ENCODE measurements at places on chromosomes 7 and 10.

DNA sequence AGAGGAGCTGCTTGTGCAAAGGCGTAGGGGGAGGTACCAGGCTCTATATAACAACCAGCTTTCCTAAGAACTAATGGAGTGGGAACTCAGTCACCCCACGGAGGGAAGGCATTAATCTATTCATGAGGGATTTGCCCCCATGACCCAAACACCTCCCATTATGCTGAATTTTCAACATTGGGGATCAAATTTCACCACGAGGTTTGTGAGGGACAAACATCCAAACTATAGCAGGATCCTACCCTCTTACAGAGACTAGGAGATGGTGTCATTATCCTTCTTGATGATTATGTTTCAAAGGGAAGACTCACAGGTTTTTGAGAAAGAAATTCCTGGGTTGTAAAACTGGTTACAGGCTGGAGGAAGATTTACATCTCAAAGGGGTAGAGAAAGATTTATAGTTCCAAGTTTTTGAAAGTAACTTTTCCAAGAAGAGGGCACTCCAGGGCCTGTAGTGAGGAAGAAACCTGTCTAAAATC lies 295.0 kb upstream of the DKK1 start:
- DNase-seq = no peak

DNA sequence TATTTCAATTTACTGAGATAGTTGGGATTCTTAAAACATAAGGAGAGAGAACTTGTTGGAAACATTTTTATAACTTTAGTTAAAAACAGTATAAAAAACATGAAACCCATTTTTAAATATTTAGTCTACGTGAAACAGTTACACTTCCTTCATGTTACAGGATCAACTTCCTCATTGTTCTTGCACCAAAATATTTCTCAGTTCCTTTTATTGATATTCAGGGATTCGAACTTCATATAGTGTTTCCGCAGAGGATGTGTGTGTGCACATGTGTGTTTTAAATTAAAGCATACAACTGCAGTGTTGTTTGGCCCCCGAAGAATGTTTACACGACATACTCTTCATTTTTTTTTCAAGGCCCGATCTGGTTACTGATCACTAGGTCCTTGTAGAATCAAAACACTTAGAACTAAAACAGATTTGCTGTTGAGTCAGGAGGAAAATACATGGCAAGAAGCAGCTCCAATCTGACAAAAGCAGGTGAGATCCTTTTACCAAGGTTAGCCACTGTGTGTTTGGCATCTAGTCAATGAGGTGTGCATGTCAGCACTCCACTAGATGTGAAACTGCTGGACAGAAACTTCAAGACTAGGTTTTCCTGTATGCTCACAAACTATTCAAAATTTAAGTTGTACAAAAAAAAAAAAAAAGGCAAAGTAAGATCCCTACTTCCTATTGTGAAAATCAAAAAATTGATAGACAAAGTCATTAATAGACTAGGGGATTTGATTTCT lies 60.4 kb downstream of the INSYN2A start:
- DNase-seq = no peak

GRCh38 chr7:95904099-95904498 lies 131.7 kb downstream of the DYNC1I1 start:
- no peak for DNase-seq

GRCh38 chr7:102167254-102167653 lies 119.4 kb upstream of the SH2B2 start:
- DNase-seq = no peak

DNA sequence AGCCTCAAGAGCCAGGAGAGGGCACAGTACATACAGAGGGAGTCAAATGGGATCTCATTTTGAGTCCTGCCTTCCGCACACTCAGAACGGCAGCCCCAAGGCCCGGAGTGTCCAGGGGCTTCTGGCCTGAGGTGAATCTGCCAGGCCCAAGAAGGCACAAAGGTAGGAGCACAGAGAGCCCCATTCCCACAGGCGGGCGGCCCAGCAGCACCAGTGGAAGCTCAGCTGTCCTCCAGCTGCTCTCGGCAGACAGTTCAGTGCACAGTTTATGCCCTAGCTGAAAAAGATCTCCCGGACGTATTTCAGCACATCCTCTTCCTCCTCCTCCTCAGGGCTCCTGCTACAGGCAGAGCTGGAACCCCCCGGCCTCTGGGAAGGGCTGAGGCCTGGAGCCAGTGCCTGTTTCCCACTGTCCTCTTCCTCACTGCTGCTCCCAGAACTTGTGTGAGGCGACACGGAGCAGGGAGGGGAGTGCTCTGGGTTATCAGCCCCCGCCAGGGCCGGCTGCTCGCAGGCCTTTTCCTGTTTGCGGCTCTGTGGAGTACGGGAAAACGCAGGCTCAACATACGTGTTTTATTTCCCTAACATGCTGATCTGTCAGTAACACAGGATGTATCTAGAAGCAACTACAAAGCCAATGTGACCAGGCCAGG lies 4.0 kb downstream of the CYREN start:
- no peak for DNase-seq

DNA sequence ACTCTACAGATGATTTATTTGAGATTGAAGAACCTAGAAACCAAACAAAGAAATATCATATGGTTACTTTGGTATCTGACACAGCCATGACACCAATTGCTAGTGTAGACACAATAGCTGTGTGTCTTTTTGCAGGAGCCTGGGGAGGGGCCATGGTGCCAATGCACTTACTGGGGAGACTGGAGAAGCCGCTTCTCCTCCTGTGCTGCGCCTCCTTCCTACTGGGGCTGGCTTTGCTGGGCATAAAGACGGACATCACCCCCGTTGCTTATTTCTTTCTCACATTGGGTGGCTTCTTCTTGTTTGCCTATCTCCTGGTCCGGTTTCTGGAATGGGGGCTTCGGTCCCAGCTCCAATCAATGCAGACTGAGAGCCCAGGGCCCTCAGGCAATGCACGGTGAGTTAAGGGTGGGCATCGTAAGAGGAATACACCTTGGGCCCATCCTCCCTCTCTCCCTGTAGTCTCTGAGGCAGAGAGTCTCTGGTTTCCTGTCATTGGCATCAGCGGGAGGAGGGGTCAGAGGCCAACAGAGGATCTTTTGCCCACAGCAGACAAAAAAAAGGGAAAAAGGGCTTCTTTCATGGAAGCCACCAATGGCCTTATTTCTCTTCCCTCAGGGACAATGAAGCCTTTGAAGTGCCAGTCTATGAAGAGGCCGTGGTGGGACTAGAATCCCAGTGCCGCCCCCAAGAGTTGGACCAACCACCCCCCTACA lies 1.2 kb downstream of the TMEM139 start:
- no peak for DNase-seq

- no peak for DNase-seq
Measured at GRCh38 chr7:90777465-90777864, 181.3 kb downstream of the CDK14 start.

DNA sequence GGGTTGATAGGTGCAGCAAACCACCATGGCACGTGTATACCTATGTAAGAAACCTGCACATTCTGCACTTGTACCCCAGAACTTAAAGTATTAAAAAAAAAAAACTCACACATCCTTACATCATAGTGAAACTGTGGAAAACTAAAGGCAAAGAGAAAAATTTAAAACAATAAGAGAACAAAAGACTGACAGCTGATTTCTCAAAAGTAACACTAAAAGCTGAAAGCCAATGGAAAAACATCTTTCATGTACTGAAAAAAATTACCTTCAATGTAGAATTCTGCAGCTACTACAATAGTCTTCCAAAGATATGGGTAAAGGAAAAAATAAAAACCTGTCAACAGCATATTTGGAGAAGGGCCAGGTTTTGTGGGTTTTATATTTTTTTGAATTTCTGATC lies 729.1 kb upstream of the NRP1 start:
- DNase-seq = no peak

GRCh38 chr10:33041783-33042437 lies 83.9 kb upstream of the ITGB1 start:
- DNase-seq = no peak

DNA sequence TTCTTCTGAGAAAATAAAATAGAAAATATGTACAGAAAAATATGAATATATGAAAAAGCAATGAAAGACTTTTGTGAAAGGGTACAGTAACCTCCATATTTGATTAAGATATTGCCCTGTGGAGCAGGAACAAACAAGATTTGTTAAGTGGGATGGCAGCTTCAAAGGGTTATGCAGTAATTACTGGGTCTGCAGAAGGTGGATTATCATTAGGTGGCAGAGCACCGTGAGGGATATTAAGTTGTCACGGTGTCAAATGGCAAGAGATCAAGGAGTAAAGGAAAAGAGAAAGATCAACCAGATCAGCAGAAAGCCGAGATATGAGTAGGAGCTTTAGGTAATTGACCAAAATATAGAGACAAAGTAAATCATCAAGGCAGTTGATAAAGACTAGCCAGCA lies 44.1 kb downstream of the DGKB start:
- DNase-seq = no peak

DNA sequence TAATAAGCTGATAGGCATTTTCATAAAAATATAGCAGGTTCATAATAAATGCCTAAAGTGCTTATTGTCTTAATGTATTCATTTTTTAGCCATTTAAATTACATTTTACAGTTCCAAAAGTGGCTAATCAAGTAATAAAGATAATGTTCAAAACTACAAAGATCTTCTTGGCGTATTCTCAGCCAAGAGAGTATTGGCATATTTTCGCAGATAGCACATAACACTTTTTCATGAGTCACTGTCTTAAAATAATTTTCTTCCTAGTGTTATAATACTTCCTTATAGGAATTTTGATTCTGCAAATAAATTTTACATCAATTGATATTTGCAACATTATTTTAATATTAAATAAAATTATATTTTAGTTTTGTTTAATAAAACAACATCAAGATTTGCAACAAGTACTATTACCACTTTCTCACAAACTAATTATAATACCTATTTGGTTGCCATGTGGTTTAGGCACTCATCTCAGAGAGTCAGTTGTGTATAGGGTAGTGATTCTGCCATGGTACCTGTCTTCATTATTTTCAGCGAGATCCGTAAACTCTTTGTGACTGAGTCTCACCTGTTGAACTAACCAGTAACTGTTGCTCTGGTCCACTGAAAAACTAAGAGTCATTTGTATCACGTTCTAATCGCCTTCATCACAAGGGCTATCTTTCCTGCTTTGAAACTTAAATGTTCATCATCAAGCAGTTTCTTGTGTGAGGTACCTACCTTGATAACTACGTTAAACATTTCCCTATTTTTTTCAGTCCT lies 152.5 kb upstream of the AKR1E2 start:
- no peak for DNase-seq

DNA sequence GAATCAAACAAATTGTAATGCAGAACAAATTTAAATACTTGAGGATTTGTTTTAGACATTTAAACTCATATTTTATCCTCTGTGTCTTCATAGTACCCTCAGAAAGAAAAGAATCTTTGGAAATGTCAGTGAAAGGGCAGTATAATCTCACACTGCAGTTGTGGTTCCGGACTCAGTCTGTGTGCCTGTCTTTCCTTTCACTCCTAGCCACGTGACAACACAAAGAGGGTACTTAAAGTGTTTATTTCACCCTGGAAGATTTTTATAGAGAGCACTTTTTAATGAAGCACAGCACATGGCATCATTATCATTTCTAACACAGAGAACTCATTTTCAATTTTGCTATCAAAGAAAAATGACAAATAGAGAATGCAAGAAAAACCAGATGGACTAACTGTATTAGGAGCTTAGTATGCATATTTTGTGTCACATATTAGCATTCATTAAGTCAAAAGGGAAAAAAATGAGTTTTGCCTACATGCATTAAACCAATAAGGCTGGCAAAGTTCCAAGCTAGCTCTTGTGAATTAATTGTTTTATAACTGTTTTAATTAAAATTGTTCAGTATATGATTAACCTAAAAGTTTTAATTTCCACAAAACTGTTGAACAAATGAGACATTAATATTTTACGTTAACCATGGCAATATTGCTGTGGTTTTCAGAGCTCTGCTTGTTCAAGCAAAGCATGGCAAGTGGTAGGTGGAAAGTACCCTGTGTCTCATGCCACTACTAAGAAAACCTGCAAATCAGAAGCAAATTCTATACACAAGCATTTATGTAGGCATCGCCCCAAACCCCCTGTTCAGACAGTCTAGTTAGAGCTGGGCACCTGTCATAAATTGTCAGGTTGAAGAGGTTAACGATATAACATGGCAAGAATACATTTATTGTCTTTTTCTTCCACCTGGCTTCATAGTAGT lies 65.9 kb downstream of the AUTS2 start:
- no peak for DNase-seq
